ENCODE measurements at places on chromosomes 11 and 22.

DNA sequence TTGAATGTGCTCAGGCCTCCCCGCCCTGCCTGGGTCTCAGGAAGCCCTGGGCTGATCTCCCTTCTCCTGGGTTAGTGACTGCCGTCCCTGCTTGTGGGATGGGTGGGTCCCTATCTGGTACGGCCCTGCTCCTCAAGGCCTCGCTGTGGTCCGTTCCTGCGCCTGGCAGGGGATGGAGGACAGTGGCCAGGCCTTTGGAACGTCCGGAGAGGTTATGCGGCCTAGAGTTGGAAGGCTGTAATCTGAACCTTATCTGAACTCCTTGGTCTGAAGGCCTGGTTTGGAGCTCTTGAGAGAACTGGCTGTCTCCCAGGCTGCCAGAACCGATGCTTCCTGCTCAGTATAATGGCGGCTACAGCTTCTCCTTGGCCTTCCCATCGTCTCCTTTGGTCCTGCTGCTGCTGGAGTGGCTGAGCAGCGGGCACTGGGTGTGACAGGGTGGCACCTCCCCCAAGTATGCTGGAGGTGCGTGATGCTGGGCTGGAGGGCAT lies 72.8 kb downstream of the FLI1 start:
- DNase-seq = no peak

- no peak for DNase-seq
Measured at GRCh38 chr11:106503901-106504300, 426.4 kb downstream of the AASDHPPT start.

- no peak for DNase-seq
Measured at GRCh38 chr11:108239076-108239475, 16.2 kb downstream of the ATM start.

- no peak for DNase-seq
Measured at GRCh38 chr22:40819599-40820140, 524 bp upstream of the SLC25A17 start.

DNA sequence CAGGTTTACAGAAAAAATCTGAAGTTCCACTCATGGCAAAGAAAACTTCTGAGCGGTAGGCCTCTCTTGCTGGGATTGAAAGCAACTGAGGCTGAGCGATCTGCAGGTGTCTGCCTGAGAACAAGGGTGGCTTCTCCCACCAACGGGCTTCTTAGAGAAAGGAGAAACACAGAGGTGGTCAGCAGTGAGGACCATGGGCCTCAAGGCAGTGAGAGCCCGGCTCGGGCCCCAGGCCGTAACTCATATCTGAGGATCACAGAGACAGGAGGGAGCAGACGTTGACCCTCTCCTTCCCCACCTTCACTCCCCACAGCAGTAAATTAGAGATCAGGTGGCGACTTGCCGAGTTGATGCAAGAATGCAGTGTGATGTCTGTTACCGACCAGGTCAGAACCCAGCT lies 50.9 kb upstream of the RTL6 start:
- no peak for DNase-seq

DNA sequence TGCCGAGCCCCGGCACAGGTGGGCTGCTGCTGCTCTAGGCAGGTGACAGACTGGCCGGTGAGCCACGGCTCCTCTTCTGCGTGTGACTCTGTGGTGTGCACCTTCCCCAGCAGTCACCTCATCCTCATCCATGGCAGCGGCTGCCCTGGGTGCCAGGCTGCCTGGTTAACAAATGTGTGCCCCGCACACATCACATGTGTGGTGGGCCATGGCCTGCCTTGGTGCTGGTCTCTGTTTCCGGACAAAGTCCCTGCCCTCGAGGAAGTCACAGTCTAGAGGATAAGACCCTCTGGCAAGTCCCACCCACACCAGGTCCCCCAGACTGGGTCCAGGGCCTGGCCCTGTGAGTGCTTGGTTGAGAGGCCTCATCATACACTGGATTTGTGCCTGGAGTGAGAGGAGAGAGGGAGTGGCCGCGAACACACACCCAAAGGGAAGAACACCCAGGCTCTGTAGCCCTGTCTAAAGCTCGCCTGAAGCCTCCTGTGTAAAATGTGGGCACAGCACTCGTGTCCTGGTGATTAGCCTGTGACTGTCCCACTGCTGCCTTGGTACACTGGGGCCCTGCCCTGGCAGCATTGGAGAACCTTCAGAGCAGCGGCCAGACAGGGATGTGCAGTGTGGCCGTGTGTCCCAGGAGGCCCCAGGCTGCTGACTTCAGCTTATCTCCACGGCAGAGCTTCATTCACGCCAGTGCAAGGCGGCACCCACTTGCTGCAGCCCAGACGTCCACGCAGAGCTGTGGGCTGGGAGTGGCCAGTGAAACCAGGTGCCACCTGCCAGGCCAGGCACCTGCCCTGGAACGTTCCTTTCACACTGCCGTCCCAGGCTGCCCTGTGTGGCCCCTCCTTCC lies 269.9 kb downstream of the TBC1D22A start:
- DNase-seq = no peak

- no peak for DNase-seq
Measured at GRCh38 chr11:12179019-12179418, 68.6 kb downstream of the MICAL2 start.

DNA sequence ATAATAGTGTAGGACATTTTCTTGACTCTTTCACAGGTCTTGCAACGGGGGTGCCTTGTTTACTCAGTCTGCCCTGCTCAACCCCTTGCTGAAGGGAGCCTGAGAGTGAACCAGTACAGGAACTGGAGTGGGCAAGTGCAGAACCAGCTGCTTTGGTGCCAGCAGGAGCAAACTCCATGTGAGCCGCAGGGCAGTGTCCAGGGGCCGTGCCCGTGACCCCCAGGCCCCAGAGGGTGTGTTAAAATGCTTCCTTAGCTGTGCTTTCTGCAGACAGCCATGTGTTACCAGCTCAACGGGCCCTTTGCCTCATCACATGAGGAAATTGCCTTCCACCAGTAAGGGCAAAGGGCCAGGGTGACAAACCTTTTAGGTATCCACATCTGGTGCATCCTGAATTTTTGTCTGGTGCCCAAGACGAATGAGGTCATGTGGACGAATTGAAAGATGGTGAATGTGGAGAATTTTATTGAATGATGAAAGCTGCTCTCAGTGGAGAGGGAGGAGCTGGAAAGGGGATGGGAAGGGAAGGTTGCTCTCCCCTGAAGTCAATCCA lies 53.6 kb upstream of the OR5D13 start:
- DNase-seq = no peak

- DNase-seq = no peak
Measured at GRCh38 chr11:2516276-2517015, 71.6 kb downstream of the KCNQ1 start.
